Erythroblast (primary cell): ENCODE measurements at places on chromosomes 2 and 18.

- DNase-seq: no peak
These were observed 48.2 kb downstream of the FBXO48 start for GRCh38 chr2:68418855-68419254.

DNA sequence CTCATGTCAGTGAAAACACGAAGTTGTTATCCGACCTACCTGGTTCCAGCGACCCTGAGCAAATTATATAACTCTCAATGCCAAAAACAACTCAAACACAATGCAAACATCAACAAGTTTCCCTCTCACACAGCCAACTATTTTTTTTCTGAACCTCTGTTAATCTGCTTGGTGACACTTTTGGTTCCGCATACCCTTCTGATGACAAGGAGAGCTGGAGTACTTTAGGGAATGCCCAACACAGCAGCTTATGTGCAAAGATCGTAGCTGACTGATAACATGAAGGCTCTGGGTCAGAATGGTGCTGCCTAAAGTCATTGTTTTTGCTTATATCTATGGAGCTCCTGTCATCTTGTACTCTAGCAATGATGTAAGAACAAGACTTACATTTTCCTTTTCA, 72.7 kb upstream of the CCDC68 start:
- DNase-seq: no peak

DNA sequence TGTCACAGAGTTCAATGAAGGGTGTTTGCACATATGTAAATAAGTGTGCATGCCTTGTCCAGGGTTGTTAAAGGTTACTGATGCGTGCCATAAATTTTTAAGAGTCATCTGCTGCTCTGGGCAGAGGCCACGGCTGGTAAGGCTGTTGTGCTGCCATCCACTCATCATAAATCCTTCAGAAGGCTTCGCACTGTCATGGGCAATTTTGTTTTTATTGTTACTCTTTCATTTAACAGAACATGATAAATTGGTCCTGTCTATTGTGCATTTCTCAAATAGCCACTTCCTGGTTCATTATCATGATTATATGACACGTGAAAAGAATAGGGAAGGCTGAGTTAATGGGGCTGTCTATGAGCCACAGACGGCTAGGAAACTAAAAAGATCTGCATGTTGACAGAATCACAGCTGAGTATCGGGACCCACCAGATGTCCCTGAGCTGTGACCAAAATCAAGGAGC, 634.3 kb upstream of the SOX11 start:
- DNase-seq: no peak

GRCh38 chr2:64225491-64225890, 81.3 kb upstream of the PELI1 start:
- DNase-seq: no peak

GRCh38 chr2:57080035-57080434, 896.2 kb downstream of the CCDC85A start:
- DNase-seq: no peak

- DNase-seq: no peak
These were observed 17.6 kb upstream of the SPATS2L start for GRCh38 chr2:200288670-200289429.

DNA sequence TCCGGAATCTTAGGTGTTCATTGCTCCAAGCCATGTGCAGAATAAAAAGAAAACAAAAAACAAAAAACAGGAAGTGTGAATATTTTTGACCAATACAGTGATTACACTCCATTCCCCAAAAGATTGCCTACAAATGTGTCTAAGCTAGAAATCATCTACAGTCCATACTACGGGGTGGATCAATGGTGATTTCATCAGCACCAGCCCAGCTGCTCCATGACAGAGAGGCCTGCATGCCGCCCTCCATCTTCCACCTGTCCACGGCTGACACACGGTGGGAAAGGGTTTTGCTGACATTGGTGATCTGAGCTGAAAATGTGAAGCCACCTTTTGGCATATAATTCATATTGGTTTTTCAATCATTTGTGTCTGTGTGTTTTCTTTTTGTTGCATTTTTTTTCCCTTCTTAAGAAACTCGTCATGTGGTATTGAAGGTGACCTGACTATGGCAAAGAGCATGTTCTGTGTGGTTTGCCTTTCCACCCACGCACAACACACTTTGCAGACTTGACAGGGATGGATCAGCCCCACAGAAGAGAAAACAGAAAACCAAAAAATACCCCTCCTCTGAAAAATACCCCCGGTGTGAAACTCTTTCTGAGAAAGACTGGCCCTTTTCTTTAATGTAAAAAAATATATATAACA, 533.1 kb downstream of the RNF144A start:
- DNase-seq: no peak

GRCh38 chr2:24432121-24432520, 58.9 kb upstream of the NCOA1 start:
- no peak for DNase-seq

- DNase-seq: no peak
These were observed 25.4 kb downstream of the SH3BP4 start for GRCh38 chr2:234977228-234977679.

- peak; percentile 78 for DNase-seq
These were observed 12.3 kb upstream of the TEX51 start for GRCh38 chr2:126886211-126886915.

GRCh38 chr2:199364153-199364552, 93.6 kb downstream of the SATB2 start:
- no peak for DNase-seq

GRCh38 chr2:126208266-126208665, 447.7 kb upstream of the GYPC start:
- no peak for DNase-seq

- DNase-seq: no peak
These were observed 31.7 kb downstream of the ZNF516 start for GRCh38 chr18:76463358-76463757.

GRCh38 chr2:170024721-170025120, 153.2 kb upstream of the MYO3B start:
- DNase-seq: no peak
